ENCODE measurements at places on chromosomes 12 and 14.

DNA sequence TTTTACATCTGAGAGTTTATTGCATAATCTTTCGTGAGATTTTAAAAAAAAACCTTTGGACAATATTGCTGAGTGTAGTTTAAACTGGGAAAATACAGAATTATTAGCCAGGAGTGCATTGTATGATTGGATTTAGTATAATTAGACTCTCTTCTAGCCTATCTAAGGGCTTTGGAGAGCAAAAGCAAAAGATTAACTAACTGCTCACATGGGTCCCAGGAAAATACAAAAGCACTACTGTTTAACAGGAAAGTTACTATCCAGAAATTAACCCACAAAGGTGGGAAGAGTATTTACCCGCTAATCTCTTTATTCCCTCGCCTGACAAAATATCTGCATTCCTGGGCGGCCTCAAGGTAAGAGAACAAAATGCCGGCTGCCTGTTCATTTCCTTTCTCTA, 309.5 kb downstream of the ATXN7L3B start:
- DNase-seq: no peak

GRCh38 chr14:96497586-96497985, 4.6 kb upstream of the PAPOLA start:
- no peak for DNase-seq

GRCh38 chr12:132477017-132477702, 12.8 kb upstream of the FBRSL1 start:
- no peak for DNase-seq

DNA sequence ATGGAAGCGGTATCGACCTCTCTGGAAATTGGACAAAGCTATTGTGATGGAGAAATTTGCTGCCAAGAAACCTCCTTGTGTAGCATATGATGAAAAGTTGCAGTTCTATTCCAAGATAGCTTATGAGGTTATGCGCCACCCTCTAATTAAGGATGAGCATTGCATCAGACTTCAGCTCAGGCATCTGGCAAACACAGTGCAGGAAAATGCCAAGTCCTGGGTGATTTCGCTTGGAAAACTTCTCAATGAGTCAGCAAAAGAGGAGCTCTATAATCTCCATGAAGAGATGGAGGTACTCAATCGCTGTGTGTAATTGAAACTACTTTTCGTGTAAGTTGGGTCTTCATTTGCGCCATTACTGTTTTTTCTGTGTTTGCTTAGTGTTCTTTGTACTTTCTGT, 51.2 kb downstream of the DNAH10 start:
- no peak for DNase-seq

DNA sequence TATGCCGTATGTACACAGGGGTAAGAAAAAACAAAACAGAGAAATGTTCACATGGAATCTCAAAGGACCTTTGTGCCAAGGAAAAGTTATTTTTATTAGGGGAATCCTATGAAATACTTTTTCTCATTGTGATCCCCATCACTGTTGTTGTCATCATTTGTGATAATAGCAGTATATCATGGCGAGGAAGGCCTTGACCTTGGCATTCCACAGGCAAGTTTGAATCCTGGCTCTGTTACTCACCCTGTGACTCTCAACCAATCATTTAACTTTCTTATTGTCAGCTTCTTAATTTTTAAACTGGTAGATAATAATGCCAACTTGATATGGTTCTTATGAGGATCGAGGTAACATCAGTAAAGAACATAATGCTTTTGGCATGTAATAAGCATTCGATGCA, 142.2 kb upstream of the DDHD1 start:
- DNase-seq: no peak

GRCh38 chr14:91231446-91231845, 13.1 kb downstream of the GPR68 start:
- no peak for DNase-seq

DNA sequence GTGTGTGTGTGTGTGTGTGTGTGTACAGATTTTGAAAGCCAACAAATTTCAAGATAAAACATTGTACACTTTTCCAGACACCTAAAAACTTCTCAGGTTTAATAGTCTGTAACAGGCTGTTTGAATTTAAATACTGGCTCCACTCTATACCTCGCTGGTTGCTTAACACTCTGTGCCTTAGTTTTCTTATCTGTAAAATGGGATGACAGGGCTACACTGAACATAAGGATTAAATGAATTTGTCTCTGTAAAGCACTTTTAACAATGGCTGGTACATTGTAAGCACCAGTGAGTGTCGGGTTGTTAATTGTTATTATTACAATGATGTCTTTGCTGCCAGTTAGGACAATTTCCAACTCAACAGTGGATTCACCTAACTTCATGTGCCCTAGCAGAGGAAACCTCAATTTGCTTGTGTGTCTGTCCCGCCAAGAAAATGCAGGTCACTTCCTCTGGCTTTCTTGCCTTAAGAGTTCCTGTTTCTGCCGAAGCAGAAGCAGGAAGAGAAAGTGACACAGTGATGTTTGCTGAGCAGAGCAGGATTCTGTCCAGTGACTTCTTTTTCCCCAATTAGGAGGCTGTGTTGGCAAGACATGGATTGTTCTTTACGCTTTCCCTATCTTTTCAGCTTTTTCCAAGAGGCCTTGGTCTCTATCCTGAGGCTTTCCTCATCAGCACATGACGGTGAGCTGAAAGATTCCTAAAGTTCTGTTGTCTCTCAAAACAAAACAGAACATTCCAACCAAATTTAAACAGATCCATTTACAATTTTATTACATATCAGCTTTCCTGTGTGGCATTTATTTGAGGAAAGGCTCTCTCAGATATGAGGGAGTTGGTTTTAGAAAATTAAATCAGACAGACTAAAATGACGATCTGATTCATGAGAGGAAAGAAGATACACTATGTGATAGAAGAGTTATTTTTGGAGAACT, 154.1 kb upstream of the ATP2B1 start:
- no peak for DNase-seq

DNA sequence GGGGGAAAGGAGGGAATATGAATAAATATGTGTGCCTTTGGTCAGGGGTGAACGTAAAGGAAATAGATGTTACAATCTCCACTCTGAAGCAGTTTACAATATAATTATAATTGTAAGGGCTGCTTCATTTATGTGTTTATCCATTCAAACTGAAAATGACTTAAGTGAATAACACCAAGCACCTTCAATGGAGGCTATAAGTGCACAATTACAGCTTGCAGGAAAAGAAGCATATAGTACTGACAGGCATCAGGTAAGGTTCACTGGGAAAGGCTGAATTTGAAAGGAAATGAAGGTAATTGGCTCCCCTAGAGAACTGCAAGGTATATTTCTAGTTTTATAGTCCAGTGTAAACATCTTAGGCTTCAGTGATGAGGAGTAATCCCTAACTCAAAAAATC, 192.7 kb downstream of the STXBP6 start:
- DNase-seq: no peak

GRCh38 chr12:10363914-10364814, 25.7 kb downstream of the KLRK1 start:
- DNase-seq: no peak

DNA sequence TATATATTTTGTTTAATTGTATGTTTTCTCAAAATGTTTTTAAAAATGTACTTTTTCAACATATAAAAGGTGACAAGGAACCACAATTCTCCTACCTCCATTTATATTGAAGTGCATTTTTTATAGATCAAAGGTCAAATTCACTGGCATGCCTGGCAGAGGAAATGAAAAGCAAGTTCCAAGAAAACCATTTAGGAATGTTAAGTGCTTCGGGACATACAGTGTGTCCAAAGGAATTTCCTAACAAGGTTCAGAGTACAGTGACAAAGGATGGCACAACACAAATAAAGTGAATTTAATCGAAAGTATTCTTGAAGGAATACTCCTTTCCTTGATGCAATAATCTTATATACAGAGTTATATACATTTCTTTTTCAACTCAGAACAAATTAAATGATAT, 242.3 kb downstream of the CCER1 start:
- DNase-seq: no peak

GRCh38 chr12:114750917-114751316, 66.9 kb upstream of the TBX3 start:
- DNase-seq: peak; percentile 68

GRCh38 chr14:91377700-91378652, 39.6 kb downstream of the CCDC88C start:
- peak; percentile 88 for DNase-seq

DNA sequence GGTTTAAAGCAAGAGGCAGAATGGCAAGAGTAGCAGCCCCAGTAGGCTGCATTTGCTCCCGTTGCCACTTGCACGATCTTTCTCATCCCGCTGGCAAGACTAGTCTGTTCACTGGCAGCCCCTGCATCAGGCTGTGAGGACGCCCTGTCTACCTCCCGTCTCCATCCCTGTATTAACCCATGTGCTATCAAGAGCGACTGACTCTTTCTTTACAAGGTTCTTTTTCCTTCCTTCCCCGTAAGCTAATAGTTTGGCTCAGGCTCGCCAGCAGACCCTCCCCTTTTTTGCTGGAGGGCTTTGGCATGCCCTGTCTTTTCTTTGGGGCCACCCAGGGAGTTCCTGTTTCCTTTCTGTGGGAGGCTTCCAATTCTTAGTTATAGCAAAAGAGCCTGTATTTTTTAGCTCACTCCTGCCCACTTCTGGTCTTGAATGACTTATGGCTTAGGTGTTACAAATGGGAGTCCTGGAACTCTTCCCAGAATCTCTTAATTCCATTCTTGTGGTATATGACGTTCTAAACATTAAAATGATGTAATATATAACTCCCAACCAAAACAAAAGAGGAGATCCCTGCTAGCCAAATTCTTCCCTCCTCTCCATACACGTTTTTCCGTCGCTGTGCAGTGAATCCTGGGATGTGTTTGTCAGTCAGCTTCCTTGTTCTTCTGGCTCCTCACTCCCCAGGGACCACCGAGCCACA, 149.0 kb downstream of the PRKCH start:
- peak; percentile 41 for DNase-seq

GRCh38 chr12:42421844-42422779, 96.1 kb downstream of the PPHLN1 start:
- peak; percentile 37 for DNase-seq

DNA sequence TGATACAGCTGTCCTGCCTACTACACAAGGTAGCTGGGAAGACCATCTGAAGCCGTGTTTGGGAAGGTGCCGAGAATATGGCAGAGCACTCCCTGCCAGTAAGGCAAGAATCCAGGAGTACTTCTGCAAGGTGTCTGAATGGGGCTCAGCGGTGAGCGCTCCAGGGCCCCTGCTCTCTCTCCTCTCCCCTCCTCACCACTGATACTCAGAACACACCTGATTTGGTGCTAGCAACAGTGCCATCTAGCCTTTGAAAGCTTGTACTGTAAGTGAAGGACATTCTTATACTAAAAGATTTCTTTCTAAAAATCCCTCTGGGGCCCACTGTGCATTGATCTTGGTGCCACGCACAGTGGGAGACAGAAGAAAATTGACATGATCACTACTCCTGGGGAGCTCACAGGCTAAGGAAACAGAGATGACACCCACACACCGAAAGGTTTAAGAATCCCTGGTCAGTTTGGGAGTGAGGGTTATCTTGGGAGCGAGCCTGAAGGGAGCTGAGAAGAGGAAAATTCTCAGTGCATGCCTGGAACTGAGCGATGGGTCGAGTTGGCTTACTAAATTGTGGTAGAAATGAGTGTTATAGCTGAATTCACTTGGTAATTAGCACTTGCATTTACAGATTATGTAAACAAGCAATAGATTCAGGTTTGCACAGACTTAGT, 216.9 kb downstream of the NTF3 start:
- DNase-seq: no peak

- DNase-seq: no peak
These were observed 65.2 kb downstream of the KDM2B start for GRCh38 chr12:121515615-121516014.

GRCh38 chr12:90497923-90498545, 456.9 kb downstream of the CCER1 start:
- no peak for DNase-seq

GRCh38 chr12:81078469-81079196, 754 bp downstream of the ACSS3 start:
- DNase-seq: no peak

GRCh38 chr12:129339336-129339735, 486.1 kb downstream of the GLT1D1 start:
- DNase-seq: no peak

GRCh38 chr14:95483309-95484165, 32.9 kb downstream of the SYNE3 start:
- DNase-seq: no peak

- DNase-seq: no peak
These were observed 64.4 kb upstream of the FUT8 start for GRCh38 chr14:65348137-65348536.

DNA sequence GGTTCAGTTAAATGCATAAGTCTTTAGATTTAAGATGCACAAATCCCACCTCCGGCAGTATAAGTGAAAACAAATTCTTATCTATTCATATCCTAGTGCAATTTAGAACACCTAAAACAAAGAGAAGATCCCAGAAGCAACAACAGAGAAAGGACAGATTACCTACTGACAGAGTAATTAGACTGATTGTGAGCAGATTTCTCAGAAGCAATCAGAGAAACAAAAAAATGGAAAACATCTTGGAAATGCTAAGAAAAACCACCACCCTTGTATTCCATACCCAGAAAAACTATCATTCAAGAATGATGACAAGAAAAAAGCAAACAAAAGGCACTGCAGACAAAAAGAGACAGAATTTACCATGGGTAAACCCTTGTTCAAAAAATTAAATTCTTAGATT, 47.6 kb upstream of the SELPLG start:
- no peak for DNase-seq

DNA sequence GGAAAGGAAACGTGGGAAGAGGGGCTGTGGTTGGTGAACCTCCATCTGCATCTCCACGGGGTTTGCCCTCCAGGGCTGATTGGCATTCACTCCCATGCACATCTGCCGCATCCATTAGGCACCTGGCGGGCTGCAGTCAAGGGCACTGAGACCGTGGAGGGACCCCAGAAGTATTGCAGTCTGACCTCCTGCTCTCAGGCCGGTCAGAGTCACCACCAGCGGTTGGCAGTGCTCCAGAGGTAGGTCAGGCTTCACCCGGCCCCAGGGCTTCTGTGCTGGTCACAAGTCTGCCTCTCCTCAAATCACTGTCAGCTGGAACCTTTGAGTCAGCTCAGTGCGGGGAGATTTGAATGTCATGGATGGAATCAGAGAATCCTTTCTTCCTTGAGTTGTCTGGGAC, 132.3 kb downstream of the PAPOLA start:
- DNase-seq: no peak

DNA sequence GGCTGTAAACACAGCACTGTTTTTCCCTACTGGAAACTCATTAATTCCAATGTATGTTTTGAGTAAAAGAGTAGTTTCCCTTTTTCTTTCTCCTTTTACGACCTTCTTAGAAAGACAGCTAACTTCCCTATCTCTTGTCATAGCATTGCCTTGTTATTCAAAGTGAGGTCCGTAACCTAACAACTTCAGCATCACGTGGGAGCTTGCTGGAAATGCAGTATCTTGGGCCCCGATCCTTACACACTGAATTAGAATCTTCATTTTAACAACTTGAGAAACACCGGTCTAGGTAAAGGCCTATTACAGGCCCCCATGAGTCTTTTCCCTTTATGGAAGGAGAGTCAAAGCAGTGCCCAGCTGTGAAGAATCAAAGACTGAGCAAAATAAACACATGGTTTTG, 230.7 kb upstream of the PRKD1 start:
- no peak for DNase-seq

- no peak for DNase-seq
These were observed 1.7 kb downstream of the FITM1 start for GRCh38 chr14:24132061-24132685.

- DNase-seq: no peak
These were observed 826 bp upstream of the NRL start for GRCh38 chr14:24115422-24116127.

GRCh38 chr14:74085828-74086227, 1.1 kb downstream of the LIN52 start:
- no peak for DNase-seq

Data from SK-N-SH (cell line).